ENCODE measurements at places on chromosomes 4 and X. TPM values are rescaled to one million over a fixed set of nuclear protein-coding genes. Genes with fewer than 3 reads are reported as not detected.

- no peak overlapping the region for H3K4me3 ChIP-seq
- no peak overlapping the region for H3K27ac ChIP-seq
- H3K4me1 ChIP-seq: peaks cover 6% of the 10 kb centered on the region
- no peaks in the 10 kb centered on the region for H3K36me3 ChIP-seq
- no peak for DNase-seq
Observed at GRCh38 chr4:100100985-100101384, 89.3 kb downstream of the DDIT4L start.

DNA sequence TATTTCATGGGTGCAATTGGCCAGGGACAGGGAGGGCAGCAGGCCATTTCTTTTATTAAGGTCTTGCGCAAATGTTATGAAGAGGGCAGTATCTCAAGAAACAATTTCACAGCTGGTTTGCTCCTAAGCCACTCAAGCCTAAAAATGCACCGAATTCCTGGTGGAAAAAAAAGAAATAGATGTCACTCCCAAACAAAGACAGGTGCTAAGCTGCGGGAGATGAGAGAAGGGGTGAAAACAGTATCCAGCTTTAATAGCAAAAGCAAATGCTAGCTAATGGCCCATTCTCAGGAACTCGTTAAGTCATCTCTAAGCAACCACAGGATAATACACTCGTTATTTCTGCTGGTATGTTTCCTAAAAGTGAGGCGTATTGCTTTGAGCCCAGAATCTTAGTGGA, 116.4 kb downstream of the ARX start:
- H3K27ac ChIP-seq: no peak overlapping the region
- H3K4me1 ChIP-seq: no peaks in the 10 kb centered on the region
- no peaks in the 10 kb centered on the region for H3K36me3 ChIP-seq
- H3K27me3 ChIP-seq: no peaks in the 10 kb centered on the region
- no peak overlapping the region for H3K4me3 ChIP-seq

GRCh38 chr4:100736641-100737451, 219.0 kb upstream of the EMCN start:
- H3K27ac ChIP-seq: no peak overlapping the region
- H3K36me3 ChIP-seq: no peaks in the 10 kb centered on the region
- H3K4me1 ChIP-seq: no peaks in the 10 kb centered on the region
- DNase-seq: no peak

DNA sequence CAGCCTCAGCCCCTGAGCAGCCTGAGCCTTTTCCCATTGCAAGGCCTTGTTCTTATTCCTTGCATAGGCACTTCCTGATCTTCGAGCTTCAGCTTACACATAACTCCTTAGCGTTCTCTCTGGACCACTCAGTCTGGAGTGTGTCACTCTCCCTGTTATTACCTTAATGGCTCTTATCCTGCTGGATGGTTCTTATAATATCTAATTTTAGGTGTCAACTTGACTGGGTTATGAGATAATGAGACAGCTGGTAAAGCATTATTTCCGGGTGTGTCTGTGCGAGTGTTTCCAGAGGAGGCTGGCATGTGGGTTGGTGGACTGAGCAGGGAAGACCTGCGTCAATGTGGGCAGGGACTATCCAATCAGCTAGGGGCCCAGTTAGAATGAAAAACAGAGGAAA, 75.7 kb downstream of the HAUS3 start:
- peaks cover 9% of the 10 kb centered on the region for H3K4me1 ChIP-seq
- no peak overlapping the region for H3K4me3 ChIP-seq
- DNase-seq: no peak
- no peaks in the 10 kb centered on the region for H3K27me3 ChIP-seq
- no peak overlapping the region for H3K27ac ChIP-seq

DNA sequence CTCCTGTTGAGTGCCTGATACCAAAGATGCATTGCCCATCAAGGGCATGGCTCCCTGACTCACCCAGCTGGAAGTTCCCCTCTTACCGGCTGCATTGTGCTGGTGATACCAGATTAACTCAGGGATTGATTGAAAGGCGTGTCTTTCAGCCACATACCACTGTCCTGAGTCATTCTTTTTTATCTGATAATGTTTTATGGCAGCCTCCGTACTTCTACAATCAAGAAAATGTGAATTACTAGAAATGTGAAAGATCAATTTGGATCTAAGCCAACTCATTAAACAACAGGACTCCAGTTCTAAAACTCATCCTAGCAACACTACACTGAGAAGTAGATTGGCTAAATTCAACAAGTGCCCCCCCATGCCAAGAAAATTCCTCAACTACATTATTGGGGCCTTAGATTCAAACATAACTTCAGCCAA, 40.0 kb downstream of the TXK start:
- H3K27me3 ChIP-seq: no peaks in the 10 kb centered on the region
- H3K4me3 ChIP-seq: no peak overlapping the region
- H3K36me3 ChIP-seq: no peaks in the 10 kb centered on the region
- no peaks in the 10 kb centered on the region for H3K4me1 ChIP-seq
- DNase-seq: no peak

DNA sequence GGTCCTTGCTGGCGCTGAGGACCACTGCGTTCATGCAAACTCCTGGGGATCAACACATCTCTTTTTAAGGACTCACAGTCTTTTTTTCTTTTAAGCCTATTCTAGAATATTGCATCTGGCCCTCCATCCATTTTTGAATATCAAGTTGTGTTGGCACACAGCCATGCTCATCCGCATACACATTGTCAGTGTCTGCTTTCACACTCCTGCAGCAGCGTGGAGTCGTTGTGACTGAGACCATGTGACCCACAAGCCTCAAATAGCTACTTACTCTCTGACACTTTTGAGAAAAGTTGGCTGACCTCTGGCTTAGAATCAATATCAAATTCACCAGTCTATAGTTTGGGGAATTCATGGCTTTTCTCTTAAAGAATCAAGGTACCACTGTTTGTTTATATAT, 191.8 kb upstream of the S100G start:
- H3K4me1 ChIP-seq: no peaks in the 10 kb centered on the region
- DNase-seq: no peak
- no peak overlapping the region for H3K27ac ChIP-seq
- H3K4me3 ChIP-seq: no peak overlapping the region

GRCh38 chr4:85603437-85604336, 128.7 kb downstream of the ARHGAP24 start:
- no peak for DNase-seq
- H3K27ac ChIP-seq: no peak overlapping the region
- no peaks in the 10 kb centered on the region for H3K27me3 ChIP-seq
- no peaks in the 10 kb centered on the region for H3K36me3 ChIP-seq
- H3K4me3 ChIP-seq: no peak overlapping the region
- peaks cover 10% of the 10 kb centered on the region for H3K4me1 ChIP-seq

GRCh38 chr4:46270986-46271596, 118.8 kb downstream of the GABRA2 start:
- no peaks in the 10 kb centered on the region for H3K27me3 ChIP-seq
- H3K27ac ChIP-seq: no peak overlapping the region
- H3K36me3 ChIP-seq: no peaks in the 10 kb centered on the region
- H3K4me1 ChIP-seq: no peaks in the 10 kb centered on the region
- DNase-seq: no peak
- no peak overlapping the region for H3K4me3 ChIP-seq

DNA sequence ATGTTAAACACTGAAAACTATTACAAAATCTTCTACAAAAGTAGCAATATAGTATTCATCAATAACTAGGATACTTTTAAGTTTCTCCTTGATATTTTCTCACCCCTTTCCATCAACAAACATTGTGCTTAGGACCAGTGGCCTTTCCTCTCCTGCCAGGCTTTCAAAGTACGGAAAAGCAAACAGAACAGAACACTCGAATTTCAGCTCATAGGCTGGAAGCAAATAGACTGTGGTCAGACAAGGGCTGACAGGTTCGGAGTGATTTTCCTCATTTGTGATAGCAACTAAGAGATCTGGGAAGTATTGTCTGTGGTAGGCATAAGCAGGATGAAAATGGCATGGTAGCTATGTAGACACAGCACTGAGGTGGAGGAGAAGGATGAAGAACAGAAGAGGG, 68.6 kb upstream of the SORBS2 start:
- no peak overlapping the region for H3K27ac ChIP-seq
- H3K4me1 ChIP-seq: peaks cover 11% of the 10 kb centered on the region
- DNase-seq: peak; percentile 27
- no peaks in the 10 kb centered on the region for H3K27me3 ChIP-seq
- H3K4me3 ChIP-seq: no peak overlapping the region

GRCh38 chrX:79630033-79631009, 263.2 kb upstream of the ITM2A start:
- no peaks in the 10 kb centered on the region for H3K36me3 ChIP-seq
- H3K27ac ChIP-seq: no peak overlapping the region
- no peaks in the 10 kb centered on the region for H3K4me1 ChIP-seq
- DNase-seq: no peak
- no peak overlapping the region for H3K4me3 ChIP-seq

DNA sequence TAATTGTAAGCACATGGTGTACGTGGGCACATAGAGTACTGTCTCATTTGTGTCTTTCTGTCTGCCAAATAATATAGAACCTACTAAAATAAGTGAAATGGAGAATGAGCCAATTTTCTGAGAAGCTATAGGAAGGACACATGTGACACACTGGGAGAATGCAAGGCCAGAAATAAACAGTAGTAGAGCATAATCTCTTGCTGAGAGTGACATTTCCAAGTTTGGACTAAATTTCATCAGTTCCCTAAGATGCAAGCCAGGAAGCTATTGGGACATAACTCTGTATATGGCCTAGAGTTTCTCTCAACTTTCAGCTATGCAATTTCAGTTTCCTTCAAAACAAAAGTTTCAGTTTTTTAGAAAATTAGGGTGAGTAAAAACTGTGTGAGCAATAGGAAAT, 638.7 kb downstream of the PCDH18 start:
- no peak for DNase-seq
- no peaks in the 10 kb centered on the region for H3K27me3 ChIP-seq
- no peak overlapping the region for H3K27ac ChIP-seq
- no peaks in the 10 kb centered on the region for H3K36me3 ChIP-seq
- H3K4me1 ChIP-seq: no peaks in the 10 kb centered on the region

Gene LRAT
- total RNA-seq: 0.52 TPM

Gene SLC9B1
- total RNA-seq: 0.41 TPM

Gene DGKQ
- 5.7 TPM for total RNA-seq

Gene TRO
- total RNA-seq: 6.0 TPM

Measured in pancreas (tissue), 10 donors.